KG1 (cell line): ENCODE measurements at places on chromosomes 13 and 19.

DNA sequence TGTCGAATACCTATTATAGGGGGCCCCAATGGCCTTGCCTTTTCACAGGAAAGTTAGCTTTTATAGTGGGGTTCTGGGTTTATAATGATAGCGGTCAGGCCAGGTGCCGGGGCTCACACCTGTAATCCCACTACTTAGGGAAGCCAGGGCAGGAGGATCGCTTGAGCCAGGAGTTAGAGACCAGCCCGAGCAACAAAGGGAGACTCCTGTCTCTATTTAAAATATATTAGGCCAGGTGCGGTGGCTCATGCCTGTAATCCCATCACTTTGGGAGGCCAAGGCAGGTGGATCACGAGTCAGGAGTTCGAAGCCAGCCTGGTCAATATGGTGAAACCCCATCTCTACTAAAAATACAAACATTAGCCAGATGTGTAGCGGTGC lies 7.3 kb downstream of the RPS11 start:
- DNase-seq = no peak

GRCh38 chr13:22412452-22412851 lies 741.6 kb downstream of the FGF9 start:
- no peak for DNase-seq

- DNase-seq = no peak
Measured at GRCh38 chr13:41971848-41972247, 10.9 kb upstream of the VWA8 start.

GRCh38 chr19:55373306-55373992 lies 3.2 kb upstream of the TMEM190 start:
- DNase-seq = no peak

- DNase-seq = no peak
Measured at GRCh38 chr13:38624822-38625221, 62.1 kb upstream of the FREM2 start.

- DNase-seq = no peak
Measured at GRCh38 chr19:48448563-48448962, 2.8 kb downstream of the GRWD1 start.

DNA sequence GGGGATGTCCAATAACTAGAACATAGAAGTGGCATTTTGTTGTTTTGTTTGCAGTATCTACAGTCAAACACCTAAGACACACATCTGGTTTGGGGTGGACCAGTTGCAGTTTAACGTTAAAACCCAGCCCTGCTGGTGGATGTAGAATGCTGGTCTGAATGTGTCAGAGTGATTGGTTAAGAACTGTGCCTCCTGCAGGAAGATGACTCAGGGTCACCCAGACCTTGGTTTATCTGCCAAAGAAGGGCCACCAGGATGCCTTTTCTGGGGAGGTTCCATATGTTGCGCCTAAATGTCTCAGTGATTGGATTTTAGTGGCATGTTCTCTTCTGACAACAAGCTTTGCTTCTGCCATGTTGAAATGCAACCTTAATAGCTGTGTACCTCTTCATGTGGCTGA lies 23.1 kb downstream of the ZNF536 start:
- DNase-seq = no peak

DNA sequence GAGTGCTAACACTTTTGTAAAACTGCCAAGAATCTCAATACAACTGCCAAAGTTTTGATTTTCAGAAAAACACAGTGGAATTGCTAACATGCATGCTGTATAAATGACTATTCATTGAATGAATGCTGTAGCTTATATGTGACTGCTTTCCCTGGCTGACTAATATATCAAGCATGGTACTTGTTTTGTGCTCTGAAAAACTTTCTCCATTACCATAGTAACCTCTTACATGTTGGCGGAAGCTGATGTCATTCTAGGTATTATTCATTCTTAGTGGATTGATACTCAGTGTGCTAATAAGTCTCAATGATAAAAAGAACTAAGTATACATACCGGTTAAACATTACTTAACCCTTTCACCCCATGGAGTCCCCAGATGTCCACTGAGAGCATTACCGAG lies 166.1 kb upstream of the MYO16 start:
- DNase-seq = no peak

DNA sequence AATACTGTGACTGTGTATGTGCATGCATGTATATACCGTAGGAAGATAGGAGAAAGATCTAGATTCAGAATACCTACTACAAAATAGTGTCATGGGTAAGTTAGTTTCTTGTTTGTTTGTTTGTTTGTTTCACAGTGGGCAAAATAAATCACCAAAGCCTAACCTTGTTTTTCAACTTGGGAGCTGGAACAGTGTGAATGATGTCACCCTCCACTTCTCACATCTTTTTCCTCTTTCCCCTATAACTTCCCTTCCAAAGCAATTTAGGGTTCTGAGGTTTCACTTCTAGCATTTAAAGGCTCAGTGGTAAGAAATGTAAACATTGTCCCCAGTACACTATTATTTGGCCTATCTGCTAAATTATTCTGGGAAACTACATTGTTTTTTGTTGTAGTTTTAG lies 5.4 kb downstream of the KCTD4 start:
- no peak for DNase-seq

DNA sequence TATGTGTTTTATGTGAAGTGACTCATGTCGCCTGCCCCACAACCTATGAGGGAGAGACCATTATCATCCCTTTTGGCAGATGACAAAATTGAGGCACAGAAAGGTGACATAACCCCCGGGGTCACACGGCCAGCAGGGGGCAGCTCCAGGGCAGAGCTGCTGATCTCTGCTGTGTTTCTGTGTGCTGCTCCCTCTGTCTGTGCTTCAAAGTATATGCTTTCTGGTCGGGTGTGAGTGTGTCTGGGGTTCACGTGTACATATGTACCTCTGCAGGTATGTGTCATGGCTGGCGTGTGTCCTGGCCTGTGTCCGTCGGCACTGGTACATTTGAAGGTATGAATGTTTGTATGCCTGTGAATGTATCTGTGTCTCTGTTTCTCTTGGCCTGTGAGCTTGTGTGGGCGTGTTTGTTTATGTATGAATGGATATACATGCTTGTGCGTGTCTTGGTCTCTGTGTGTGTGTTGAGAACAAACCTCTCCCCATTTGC lies 7.1 kb downstream of the LIPE start:
- peak; percentile 20 for DNase-seq

DNA sequence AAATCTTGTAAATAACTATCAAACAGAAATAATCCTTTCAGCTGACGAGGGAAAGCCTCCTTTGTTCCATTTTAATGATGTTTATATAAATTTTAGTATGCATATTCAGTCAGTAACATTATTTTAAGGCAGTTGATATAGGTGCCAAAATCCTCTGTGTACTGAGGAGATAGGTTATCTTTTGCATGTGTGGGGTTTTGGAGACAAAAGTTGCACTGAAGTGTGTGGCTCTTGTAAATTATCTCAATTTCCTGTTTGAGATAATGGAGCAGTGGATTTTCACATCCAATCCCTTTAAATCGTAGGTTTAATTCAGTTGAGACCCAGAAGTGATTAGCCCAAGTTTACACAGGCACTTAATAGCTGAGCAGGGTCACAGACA lies 106.6 kb downstream of the RGCC start:
- no peak for DNase-seq
